ENCODE measurements at places on chromosomes 5 and 9.

GRCh38 chr9:127194881-127195713 is 69.5 kb upstream of the GARNL3 start:
- no peak for DNase-seq

DNA sequence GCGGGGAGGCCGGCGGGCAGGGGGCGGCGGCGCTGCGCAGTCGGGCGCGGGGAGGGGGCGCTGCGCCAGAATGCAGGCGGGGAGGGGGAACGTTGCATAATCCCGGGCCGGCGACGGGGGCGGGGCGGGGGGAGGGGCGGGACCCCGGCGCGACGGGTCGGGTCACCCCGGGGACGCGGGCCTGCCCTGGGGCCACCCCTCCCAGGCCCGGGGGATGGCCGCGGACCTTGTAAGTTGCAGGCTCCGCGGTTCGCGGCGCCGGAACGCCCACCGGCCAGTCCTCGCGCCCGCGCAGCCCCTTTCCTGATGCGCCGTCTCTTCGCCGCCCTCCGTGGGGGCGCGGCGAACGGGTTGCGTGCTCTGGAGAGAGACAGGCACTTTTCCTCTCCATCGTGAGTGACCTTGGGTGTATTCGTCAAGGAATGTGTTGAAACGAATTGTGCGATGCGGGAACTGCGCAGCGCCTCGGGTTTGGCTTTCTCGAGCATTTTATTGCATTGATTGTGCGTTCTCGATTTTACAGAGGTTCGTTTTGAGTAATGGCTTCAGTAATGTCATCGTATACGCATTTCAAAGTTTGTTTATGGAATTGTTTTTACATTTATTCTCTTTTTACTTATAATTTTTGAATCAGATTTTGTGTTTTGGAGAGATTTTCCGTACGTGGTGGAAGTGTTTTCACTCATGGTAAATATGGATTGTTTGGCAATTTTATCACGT is 802 bp downstream of the SPIN1 start:
- no peak for DNase-seq

GRCh38 chr9:130523921-130524320 is 55.5 kb upstream of the FUBP3 start:
- no peak for DNase-seq

DNA sequence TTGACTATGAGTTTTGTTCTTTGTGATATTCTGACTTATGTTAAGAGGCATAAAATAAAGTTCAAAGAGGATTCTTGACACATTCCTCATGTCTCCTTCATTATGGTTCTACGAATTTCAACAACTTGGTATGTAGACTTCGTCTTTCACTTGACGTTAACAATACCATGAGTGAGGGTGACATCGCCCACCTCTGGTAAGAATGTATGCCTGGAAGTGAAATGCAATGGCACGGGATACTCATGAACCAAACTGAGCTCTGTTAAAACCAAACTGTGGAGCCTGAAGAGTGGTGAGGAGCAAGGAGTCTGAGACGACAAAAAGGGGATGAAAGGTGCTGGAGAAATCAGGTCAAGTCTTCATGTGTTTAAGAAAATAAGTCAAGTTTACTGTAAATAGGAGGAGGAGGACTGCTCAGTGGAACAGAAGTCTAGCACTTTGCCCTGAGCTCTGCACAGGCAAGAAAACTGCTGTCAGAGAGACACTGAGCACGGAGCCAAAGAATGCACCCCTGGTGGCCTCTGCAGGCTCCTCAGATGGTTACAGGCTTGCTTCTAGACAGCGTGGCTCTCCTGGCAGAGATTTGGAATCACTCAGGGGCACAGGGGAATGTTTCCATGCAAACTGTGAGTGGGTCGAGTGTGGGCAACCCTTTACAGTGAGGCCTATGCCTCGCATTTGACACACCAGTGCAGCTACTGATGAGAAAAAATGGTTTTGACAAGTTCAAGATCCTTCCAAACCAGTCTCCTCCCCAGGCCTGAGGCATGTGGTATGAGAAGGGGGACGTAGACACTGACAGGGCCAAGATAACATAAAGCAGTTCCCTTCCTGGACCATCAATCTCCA is 470.1 kb downstream of the IRX1 start:
- DNase-seq, result no peak

- no peak for DNase-seq
Measured at GRCh38 chr9:69822116-69822750, 1.6 kb downstream of the CFAP95 start.

GRCh38 chr9:124708074-124708473 is 63.0 kb downstream of the NR6A1 start:
- no peak for DNase-seq

DNA sequence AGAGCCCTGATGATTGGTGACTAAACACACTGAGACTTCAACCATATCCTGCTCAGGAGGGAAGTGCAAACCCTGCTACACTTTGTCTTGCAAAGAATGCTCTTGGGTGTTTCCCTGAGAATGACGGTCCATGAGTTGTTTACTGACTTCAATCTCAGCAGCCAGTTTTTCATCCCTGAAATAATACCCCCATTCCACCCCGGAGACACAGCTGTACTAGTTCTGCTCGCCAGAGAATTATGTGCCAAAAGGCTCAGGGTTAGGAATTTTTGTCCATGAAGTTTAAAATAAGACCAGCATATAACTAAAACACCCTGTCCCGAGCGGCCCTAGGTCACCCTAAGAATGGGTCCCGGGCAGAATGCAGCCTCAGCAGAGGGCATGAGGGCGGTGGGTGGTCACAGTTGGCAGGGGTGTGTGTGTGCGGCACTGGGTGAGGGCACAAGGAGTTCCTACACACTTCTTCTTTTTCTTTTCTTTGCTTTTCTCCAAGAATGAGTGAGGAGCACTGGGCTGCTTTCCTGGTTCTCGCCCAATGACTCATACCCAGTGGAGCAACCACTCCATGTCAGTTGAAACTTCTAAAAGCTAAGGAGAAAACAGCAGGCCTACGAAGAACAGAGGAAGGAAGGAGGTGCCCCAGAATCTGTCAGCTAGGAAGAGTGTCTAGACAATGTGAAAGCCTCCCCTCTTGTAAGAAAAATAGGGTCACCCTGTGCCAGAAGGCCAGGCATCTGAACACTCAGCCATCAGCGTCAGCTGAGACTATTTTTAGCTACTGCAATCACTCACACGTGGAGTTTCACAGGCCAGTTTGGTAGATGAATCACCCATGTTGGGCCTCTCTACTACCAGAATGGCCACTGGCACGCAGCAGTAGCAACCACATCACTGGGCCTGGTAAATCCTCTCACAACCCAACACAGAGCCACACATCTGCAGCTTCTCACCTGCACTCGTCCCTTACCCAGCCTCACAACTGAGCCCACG is 105.9 kb downstream of the DPYSL3 start:
- DNase-seq, result no peak

GRCh38 chr5:39073767-39074016 is 507 bp downstream of the RICTOR start:
- DNase-seq, result no peak

DNA sequence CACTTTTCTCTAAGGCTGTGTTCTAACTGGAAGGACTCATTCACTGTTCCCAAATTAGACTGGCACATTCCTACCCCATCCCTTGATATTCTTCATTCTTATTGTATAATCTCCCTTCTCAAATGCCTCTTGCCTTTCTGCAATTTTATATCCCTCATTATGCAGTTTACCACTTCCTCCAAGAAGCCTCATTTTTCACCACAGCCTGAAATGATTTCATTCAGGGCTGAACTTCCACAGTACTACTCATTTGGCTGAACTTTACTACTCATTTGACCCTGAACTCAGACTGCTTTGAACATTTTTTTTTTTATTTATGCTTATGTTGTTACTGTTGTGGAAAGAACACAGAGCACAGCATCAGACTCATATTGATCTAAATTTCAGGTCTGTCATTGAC is 32.7 kb downstream of the GRIA1 start:
- DNase-seq, result no peak

GRCh38 chr5:144393641-144394435 is 223.2 kb downstream of the KCTD16 start:
- DNase-seq, result no peak

- no peak for DNase-seq
Measured at GRCh38 chr5:139637438-139638089, 10.6 kb upstream of the CXXC5 start.

GRCh38 chr5:1410156-1411014 is 34.9 kb downstream of the SLC6A3 start:
- no peak for DNase-seq

DNA sequence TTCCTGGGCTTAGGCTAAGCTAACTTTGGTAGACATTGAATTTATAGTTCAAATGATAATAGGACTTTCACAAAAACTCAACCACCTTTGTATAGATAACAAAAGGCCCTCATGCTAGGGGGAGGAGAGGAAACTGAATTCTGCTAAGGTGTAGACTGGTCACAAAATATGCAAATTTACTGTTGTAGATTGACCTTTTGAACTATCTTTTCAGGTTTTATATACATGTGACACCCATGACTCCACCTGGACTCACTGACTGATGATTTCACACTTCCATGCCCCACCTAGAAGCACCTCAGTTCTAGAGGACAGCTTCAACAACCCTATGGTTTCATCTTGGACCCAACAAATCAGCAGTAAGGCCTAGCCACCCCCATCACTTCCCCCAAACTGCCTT is 165.7 kb downstream of the CEMIP2 start:
- no peak for DNase-seq

GRCh38 chr9:34332076-34332964 is 3.0 kb downstream of the NUDT2 start:
- DNase-seq, result no peak

DNA sequence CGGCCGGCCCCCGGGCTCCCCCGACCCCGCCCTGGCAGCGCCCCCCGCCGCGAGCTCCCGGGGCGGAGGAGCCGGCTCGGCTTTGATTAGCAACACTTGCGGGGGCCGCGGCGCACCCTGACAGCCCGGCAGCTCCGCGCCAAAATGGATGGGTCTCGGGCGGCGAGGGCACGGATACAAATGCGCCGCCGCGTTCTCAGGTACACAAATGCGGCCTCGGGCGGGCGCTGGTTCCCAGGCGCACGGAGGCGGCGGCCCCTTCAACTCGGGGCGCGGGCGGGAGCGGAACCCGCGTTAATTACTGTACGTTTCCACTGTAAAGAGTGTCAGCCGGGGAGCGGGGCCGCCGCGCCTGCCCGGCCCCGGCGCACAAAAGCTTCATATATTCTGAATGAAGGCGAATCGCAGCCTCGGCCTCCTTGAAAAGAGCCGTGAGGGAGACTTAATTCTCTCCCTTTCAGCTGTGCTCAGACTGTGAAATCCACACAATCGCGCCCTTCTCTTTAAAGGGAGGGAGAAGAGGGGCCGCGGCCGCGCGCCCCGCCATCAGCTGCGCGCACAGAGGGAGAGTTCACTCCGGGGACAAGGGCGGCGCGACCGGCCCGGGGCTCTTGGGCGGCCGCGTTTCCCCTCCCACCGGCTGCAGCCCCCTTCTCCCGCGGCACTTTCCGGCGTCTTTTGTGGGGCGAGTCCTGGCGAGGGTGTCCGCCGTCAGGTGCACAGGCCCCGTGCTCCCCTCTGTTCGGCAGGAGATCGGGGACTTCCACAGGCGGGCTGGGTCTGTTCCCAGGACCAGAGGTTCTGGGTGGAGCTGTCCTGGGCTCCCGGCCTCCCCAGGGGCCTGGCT is 27.0 kb downstream of the MSX2 start:
- no peak for DNase-seq

DNA sequence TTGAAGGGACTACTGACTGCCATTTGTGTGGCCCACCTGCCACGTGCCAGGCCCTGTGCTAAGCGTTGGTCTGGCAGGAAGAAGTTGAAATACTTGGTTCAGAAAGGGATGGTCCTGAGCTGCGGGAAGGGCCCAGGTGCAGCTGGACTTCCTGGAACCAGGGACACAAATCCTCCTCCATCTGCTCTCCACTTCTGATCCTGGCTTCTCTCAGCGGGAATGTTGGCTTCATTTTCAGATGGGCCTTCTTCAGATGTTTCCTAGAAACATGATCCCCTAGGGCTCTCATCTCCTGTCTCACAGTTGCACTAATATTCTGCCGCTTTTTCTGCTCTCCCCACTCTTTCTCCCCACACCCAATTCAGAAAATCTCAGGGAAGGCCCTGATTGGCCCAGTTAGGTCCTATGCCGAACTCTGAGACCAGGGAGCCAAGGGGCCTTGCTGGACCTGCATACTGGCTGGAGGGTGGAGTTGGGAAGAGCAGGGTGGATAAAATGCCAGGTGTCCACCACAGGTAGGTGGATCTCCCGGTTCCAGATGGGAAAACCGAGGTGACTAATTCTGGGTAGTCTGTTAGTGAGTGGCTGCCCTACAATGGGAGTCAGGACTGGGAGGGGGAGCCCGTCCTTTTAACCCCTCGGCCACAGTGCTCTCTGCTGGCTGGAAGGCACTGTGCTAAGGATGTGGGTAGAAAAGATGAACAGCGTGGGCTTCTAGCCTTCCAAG is 19.4 kb downstream of the PSAT1 start:
- no peak for DNase-seq

DNA sequence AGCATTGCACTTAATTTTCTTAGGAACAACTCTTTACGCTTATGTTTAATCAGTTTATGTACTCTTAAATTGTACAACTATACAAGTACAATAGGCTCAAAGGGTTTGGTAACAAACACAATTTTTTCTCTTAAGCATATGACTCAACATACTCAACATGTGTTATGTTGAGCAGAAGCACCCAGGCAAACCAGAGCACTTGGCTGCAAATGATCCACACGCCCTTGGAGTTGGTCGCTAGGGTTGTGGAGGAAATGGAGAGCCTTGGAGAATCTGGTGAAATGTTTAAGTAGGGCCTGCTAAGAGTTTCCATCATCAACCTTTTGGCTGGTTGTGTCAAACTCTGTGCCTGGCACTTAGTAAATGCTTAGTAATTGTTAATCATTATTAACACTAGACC is 25.1 kb upstream of the MIER3 start:
- DNase-seq, result no peak

DNA sequence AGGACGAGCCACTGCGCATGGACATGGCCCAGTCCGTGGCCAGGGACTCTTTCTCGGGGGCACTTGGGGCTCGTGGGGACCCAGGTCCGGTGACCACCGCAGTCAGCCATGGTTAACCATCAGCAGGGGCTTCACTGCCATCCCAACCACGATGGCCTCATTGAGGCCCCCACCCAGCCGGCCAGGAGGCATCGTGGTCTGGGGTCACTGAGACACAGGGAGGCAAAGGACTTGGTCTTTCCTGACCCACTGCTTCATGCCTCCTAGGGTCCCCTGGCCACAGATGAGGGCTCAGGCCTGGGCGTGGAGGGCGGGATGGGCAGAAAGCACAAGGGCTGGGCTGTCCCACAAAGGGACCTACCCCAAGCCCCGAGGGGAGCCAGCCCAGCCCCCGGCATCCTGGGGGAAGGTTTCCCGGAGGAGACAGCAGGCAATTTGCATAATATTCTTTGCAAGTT is 6.6 kb downstream of the NACC2 start:
- DNase-seq, result no peak

- DNase-seq, result no peak
Measured at GRCh38 chr9:93132946-93133680, 938 bp downstream of the NINJ1 start.

GRCh38 chr5:149140197-149141002 is 893 bp upstream of the ABLIM3 start:
- no peak for DNase-seq

- no peak for DNase-seq
Measured at GRCh38 chr9:72443855-72444254, 77.6 kb upstream of the TMC1 start.

GRCh38 chr9:130073373-130073772 is 19.7 kb downstream of the GPR107 start:
- DNase-seq, result no peak

GRCh38 chr9:107750741-107751566 is 261.4 kb upstream of the KLF4 start:
- no peak for DNase-seq

Measured in activated T-helper 1 cell treated with anti-CD3 and anti-CD28 coated beads, Interleukin-2, amount 50 U/mL, for 16 hours (primary cell).